Right ventricle myocardium superior (tissue), 1 donor: ENCODE measurements at places on chromosomes 4 and X.

- no peak for DNase-seq
These were observed 3.8 kb upstream of the ZNF185 start for GRCh38 chrX:152893980-152894610.

- no peak for DNase-seq
These were observed 29.0 kb downstream of the TMPRSS11B start for GRCh38 chr4:68216501-68216900.

GRCh38 chr4:147968641-147969040 is 236.8 kb downstream of the ARHGAP10 start:
- DNase-seq = no peak

DNA sequence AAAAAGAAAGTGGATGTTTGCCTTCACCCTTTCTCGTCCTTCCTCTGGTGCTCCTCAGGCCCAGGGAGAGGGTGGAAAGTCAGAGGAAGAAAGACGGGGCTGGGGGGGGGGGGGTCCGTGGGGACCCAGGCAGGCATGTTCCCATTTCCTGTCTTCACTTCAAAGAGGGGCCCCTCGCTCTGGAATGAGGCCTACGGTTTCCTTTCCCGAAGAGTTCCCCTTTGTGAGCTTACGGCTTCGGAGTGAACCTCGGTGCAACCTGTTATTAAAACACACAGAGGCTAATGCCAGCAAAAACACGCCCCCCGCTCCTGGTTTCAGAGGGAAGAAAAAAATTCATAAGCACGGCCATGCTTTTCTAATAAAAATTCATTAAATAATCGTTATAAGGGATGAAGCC is 40.1 kb downstream of the SHOX start:
- no peak for DNase-seq

DNA sequence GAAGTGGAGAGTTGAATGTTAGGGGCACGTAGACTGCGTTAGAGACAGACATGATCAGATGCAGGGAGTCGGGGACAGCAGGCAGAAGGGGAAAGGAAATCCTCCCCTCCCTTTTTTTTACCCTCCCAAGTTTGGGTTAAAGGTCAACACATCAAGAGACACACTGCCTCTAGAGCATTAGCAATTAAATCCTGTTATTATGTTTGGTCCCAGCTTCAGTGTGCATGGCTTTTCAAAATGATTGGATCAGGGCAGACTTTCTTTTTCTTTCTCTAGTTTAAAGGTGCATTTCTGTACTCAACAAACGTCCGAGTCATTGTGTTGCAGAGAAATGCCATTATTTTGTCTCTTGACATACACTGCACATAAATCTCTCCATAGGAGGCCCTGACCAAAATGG is 63.9 kb downstream of the USP26 start:
- no peak for DNase-seq

DNA sequence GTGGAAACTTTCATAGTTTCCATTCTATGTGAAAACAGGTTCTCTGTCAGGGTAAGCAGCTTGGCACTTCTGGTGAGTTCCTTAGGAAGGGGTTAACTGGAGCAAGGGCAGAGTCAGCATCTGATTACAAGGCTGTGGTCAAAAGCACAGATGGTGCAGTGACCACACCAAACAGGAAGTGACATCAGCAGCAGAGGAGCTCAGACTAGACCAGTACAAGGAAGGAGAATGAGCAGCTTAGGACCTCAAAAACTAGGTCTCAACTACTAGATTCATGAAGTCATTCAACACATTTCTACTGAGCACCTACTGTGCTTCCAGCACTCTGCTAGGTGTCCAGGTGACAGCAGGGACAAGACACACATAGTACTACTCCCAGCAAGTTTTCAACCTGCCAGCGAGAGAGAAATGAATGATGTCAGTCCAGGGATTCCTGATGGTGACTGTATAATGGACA is 130.2 kb downstream of the AMELX start:
- DNase-seq = peak; percentile 42

- peak; percentile 50 for DNase-seq
These were observed 372.7 kb downstream of the INPP4B start for GRCh38 chr4:142473218-142473959.
